Urothelium cell line (cell line): ENCODE measurements at places on chromosomes 11 and 22.

DNA sequence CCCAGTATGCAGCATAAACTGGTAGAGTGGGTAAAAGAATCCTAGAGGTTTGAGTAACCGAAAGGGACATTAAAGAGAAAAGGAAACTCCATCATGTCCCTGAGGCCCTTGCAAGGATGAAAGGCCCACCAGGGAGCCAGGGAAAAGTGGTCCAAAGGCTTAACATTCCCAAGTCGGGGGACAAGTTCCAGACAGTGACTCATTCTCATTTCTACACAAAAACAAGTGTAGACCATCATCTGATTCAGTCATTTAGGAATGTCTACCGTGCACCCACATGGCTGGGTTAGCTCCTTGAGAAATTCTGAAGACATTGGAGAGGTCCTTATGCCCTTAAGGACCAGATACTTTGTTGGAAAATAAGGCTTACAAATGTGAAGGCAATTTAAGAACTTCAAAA lies 4.8 kb upstream of the NOX4 start:
- peak; percentile 68 for DNase-seq

DNA sequence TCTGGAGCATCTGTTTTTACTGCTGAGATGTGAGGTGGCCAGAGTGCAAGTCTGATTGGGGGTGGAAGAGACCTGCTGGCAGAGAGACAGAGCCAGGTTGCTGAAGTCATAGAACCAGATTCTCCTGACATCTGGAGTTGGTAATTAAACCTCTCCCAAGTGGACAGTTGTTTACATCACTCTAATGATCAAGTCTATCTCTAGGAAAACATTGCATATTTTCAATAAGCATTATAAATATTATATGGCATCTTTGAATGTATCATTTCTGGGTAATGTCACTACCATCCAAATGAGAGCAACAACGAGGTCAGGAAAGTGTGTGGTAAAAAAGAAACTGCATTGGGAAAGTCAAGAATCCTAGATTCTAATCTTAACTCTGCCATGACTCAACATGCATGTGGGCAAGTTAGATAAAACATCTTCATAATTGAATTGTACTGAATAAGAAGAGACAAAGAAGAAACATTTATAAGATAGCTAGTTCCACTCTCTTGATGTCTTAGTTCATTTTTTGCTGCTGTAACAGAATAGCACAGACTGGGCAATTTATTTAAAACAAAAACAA lies 351.2 kb upstream of the API5 start:
- DNase-seq = no peak

GRCh38 chr11:57658023-57658361 lies 430 bp downstream of the CLP1 start:
- DNase-seq = no peak

- no peak for DNase-seq
Measured at GRCh38 chr11:112637076-112637475, 324.1 kb upstream of the NCAM1 start.
